ENCODE measurements at places on chromosomes 7 and 10.

- DNase-seq: no peak
These were observed 1033.8 kb upstream of the AUTS2 start for GRCh38 chr7:68564306-68565135.

DNA sequence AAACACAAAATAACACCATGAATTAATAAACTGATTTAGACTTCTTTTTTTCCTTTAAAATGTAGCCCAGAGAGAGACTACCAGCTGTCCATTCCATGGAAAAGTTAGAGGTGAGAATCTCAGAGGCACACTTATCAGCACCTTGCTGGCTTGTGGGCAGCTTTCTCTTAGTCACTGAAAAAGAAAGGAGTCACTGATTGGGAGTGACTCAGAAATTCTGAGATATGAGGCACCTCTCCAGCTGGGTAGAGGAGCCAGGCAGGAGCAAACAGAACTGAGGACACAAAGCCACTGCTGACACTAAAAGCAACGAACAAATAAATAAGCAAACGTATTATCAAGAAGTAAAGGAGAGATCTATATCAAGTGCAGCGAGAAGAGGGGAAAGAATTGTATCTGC, 310.6 kb downstream of the PARD3 start:
- no peak for DNase-seq

DNA sequence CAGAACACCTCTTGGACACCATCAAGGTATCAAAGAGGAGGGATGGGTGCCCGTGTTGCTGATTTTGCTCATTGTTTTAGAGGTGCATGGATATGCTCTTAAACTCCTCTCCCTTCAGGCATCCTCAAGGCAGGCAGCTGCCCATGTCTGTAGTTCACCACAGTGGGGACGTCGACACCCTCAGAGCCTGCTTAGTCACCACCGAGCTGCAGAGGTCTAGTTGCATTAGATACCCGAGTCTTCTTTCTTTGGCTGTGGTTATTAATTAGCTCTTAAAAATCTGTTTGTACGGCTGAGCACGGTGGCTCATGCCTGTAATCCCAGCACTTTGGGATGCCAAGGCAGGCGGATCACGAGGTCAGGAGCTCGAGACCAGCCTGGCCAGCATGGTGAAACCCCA, 24.7 kb upstream of the TSPAN13 start:
- DNase-seq: no peak

GRCh38 chr10:95290461-95291364, at the start of gene PDLIM1:
Gene PDLIM1, minus strand, starts transcription at chr10:95291003. Its CDS starts 88 bp downstream, at chr10:95290915.
- DNase-seq: no peak

DNA sequence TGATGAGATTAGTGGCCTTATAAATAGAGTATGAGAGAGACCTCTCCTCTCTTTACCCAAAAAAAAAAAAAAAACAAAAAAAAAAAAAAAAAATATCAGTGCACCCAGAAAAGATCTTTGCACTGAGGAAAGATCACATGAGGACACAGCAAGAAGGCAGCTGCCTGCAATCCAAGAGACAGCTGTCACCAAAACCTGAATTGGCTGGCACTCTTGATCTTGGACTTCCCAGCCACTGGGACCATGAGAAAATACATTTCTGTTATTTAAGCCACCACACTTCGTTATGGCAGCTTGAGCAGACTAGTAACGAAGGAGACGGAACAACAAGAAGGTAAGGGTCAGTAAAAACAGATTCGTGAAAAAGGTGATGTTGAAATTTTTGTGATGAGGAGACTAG, 47.0 kb downstream of the TMEM106B start:
- no peak for DNase-seq

DNA sequence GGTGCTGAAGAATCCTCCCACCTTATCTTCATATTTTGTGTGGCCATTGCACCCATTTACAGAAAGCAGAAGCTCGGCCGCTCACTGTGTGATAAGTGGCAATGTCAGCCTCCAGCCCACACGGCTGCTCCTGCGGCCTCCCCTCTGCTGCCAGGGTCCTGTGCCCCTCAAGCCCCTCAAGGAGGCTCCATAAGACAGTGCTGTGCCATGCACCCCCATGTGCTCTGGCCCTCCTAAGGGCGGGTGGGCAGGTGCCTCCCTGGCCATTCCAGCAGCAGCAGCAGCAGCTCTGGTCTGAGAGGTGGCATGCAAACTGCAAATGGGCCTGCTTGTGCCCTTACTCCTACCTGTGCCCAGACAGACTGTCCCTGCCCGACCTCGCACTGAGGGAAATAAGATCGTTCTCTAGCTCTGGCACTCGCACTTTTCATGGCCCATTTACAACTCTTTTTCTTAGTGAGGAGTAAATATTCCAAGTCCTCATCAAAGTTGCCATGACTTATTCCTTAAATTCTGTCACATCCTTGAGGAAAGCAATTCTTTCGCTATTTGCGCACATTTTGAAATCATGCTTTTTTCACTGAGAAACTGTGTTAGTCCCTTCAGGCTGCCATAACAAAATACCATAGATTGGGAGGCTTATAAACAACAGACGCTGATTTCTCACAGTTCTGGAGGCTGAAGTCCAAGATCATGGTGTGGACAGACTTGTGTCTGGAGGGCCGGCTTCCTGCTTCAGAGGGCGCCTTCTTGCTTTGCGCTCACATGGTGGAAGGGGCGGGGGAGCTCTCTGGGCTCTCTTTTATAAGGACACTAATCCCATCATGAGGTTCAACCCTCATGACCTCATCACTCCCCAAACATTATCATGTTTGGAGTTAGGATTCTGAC, 187.8 kb downstream of the COBL start:
- DNase-seq: no peak

- no peak for DNase-seq
These were observed 1.0 kb upstream of the DENND2A start for GRCh38 chr7:140641524-140642195.

- no peak for DNase-seq
These were observed 103.6 kb downstream of the PARD3 start for GRCh38 chr10:34711500-34711899.

DNA sequence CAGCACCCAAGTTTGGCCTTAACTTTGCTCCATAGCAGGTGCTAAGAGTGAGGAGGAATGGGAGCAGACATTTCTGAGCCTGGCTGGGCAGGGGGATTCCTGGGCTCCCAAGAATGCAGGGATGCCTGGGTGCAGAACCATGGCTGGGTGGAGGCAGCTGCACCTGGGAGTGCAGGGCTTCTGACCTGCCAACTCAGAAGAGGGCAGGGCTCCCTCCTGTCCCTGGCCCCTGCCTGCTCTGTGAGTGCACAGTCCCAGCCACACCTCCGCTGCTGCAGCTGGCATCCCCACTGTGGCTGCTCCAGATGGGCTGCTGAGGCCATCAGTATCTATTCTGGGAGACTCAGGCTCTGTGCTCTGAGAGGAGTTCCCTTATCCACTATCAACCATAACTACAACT, 747.4 kb upstream of the VSTM2A start:
- DNase-seq: no peak

GRCh38 chr7:72336632-72337389, 75.3 kb downstream of the CALN1 start:
- no peak for DNase-seq

DNA sequence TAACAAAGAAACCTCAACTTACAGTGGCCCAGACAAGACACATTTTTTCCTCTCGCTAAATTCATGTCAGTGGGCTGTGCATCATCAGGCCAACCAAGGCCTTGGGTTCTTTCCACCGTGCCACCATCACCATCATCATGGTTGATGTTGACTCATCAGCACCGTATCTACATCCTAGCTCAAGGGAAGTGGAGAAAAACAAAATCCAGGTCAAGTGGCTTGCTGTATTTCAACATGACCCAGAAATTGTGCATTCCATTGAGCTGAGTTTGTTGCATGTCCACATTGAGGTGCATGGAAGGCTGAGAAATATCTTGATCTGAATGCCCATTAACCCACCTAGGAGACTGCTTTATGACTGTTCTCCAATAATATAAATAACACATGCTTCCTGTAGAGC, 312.4 kb upstream of the CDC14C start:
- no peak for DNase-seq

GRCh38 chr7:106568680-106569499, 92.1 kb downstream of the CCDC71L start:
- DNase-seq: no peak

- peak; percentile 44 for DNase-seq
These were observed 92.9 kb downstream of the CPED1 start for GRCh38 chr7:121081327-121081936.

DNA sequence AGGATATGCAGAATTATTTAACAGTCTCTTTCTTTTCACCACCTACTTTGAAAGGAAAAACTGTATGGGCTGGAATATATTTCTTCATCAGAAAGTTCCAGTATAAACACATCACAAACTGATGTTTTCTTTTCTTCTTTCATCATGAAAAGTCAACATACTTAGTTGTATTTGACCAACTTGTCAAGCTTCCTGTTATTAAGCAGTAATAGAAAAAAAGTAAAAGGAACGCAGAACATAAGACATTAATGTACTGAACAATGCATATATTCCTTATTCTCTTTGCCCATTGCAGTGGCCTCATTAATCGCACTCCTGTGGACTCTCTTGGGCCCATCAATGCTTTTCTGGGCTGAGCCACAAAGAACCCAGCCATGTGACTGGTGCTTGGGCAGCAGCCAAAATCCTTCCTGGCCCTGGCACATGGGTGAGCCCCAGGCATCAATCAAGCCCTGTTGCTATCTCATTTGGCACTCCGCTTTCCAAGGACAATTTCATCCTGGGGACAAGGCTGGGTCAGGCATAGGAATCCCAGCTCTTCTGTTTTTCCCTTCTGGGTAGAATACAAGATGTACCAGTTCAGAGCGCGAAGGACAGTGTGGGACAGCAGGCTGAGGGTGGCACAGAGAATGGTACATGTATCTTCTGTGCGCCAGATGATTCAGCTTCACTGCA, 42.3 kb downstream of the RHOBTB1 start:
- DNase-seq: no peak
